NCI-H460 (cell line): ENCODE measurements at places on chromosomes 7 and 10.

GRCh38 chr7:74103219-74103772 is 19.7 kb downstream of the LIMK1 start:
- DNase-seq: no peak

DNA sequence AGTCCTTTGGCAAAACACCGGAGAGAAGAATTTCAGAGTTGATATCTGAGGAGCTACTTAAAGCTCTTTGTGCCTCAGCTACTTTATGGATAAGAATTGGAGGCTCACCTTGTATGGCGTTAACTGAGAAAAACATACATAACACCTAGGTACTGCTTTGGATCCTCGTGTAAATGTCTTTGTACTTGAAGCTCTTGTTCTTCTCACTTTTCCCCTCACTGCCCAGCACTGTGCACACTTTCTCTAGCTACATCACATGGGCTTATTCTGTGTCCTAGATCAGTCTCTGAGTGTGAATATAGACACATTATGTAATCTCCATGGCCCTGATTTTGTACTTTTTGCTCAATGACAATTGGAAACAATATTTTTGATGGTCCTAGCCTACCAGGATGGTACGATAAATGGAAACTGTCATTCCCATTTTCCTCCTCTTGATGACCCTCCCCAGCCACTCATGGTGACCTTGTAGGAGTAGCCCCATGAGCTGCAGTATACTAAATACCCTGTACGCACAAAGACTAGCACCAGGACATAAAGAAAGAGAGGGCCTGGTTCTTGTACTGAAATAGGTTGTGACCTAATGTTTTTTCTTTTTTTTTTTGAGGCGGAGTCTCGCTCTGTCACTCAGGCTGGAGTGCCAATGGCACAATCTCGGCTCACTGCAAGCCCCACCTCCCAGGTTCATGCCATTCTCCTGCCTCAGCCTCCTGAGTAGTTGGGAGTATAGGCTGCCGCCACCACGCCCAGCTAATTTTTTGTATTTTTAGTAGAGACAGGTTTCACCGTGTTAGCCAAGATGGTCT is 22.1 kb downstream of the STAMBPL1 start:
- no peak for DNase-seq

DNA sequence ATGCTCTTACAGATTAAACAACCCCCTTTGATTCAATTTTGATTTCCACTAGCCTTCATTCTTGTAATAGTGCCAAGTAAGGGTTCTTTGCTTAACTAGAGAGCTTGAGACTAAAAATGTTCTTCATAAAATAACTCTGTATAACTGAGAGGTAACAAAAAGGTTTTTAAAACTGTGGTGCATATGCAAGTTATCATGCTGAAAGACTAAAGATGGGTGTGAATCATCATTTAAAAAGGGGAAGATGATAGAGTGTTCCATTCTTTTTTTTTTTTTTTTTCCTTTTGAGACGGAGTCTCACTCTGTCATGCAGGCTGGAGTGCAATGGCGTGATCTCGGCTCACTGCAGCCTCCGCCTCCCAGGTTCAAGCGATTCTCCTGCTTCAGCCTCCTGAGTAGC is 11.1 kb downstream of the MDFIC start:
- no peak for DNase-seq

GRCh38 chr7:22725585-22725984 is 1.4 kb upstream of the IL6 start:
- DNase-seq: no peak

- no peak for DNase-seq
Observed at GRCh38 chr7:152854386-152854785, 94.8 kb downstream of the ACTR3B start.

DNA sequence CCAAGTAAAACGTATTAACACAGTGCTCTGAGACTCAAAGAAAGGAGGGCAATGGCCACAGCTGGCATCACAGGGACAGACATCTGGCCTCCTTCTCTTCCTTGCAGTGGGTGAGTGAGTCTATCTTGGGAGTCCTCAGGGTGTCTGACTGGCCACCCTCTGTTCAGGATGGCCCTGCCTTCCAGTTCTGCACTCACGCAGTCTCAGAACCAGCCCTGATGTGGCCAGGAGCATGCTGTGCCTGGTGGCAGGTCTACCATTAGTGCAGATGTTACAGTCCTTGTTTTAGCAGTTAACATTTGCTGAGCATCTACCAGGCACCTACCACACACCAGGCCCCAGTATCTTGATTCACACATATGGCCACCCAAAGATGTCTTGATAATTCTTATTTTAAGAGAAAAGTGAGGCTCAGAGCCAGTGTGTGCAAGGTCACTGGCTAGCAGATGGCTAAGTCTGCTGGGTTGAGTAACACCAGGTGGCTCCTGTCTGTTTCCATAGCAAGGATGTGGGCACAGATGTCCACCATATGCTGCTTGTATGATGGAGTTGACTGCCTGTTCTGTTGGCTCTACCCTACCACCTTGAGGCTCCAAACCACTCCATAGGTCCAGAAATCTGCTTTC is 23.2 kb upstream of the ARHGAP22 start:
- no peak for DNase-seq

- no peak for DNase-seq
Observed at GRCh38 chr10:8331387-8331786, 276.9 kb downstream of the GATA3 start.

DNA sequence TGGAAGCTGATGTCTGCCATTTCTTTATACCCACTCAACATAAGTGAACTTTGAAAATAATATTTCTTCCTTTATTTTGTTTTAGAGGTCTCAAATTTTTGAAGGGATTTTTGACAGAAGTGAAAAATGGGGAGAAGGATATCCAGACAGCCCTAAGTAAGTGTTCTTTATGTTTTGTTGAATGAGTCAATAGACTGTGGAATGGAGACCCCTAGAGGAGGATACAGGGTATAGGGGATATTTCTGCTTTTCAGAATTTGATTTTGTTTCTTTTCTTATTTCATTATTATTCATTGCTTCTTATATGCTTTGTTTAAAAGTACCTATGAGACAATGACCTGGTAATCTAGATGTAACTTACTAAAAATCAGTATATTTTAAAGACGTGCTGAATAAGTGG is 34.4 kb downstream of the PLEKHA8 start:
- peak; percentile 20 for DNase-seq

GRCh38 chr7:158672975-158673374 is 31.6 kb downstream of the NCAPG2 start:
- no peak for DNase-seq

DNA sequence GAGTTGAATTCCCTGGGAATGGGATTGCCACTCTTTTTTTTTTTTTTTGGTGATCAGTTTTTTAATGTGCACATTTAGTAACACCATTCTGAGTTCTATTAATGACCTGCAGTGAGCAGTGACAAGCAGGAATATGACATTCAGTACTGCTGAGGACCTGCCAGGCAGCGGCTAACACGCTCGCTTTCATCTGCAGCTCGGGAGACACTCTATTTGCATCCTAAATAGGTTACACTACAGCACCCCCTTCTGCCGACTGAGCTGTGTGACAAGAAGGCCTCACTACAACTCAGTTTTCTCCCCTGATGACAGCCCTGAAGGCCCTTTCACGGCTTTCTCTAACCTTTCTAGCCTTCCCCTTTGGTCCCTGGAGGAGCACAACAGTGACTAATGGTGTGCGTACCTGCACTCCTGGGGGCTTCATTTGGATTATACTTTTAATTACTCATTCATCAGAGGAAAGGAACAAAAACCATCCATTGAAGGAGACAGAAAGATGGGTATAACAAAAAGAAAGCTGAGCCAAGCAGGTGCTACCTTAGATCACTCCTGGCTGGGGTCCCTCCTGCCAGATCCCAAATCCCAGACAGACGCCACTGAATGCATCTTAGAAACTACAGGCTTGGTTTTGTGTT is 872.4 kb downstream of the LRMDA start:
- peak; percentile 49 for DNase-seq

DNA sequence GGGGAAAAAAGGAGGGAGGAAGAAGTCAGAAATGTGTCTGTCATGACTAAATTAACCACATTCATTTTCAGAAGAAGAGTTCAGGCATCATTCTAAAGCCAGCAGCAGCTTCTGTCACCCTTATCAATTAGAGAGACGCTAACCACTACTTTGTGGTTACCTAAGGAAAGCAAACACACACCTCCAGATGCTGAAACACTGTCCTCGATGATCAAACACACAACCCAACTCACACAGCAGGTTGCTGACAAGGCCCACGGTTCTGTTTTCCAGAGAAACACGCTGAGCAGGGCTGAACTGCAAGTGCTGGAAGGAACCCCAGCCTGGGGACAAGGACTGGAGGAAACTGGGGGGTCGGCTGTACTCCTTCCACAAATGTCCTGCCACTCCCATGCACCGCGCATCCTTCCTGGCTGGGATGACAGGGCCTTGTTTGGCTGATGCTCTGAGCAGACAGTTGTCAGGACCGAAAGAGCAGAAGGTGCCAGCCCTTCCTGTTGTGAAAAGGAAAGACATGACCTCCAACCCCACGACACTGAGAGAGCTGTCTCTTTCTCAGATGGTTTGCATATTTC is 36.6 kb downstream of the PRKCQ start:
- no peak for DNase-seq

DNA sequence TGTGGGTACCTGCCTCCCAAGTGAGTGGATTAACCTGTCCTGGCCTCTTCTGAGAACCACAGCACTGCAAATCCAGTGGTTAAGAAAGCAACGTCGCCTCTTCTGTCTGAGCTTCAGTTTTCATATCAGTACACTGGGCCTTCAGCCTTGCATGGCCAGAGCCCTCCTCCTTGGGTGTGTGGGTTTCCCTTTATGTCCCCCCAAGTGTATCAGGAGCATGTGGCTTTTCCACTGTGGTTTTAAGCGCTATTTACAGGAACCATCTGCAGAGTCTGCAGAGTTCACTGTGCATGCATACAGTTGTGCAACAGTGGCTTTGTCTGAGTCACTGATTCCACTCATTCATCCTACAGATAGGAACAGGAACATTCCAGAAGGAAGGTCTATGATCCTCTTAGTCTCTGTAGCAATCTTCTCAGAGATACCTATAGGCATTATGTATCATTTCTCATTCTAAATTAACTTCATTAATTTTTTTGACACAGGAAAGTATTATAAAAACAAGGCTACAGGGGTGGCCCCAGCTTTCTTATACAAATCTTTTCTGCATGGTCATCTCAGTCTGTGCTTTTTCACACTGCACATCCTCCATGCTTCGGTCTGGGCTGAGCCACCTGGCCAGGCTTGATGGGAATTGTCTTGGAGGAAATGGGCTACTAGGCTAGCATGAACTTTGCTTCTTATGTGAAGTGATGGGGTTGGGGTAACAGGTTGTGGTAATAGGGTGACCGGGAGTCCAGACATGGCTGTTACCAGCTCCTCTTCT is 17.1 kb downstream of the MBL2 start:
- no peak for DNase-seq

DNA sequence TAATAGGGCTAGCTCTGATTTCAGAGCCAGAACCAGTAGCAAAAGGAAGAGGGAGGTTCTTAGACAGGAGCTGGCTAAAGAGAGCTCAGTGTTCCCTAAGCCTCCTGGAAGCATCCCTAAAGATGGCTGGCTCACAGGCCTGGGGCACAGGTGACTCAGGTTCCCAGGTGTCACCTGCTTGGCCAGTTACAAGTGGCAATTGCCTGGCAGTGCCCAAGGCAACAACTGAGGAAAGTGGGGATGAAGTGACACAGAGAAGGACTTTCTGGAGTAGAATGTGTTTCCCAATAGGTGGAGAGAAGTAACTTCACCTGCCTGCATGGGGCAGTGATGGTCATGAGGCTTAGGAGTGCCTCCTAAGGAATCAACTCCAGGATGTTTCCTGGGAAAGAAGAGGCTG is 66.5 kb upstream of the EEPD1 start:
- no peak for DNase-seq

DNA sequence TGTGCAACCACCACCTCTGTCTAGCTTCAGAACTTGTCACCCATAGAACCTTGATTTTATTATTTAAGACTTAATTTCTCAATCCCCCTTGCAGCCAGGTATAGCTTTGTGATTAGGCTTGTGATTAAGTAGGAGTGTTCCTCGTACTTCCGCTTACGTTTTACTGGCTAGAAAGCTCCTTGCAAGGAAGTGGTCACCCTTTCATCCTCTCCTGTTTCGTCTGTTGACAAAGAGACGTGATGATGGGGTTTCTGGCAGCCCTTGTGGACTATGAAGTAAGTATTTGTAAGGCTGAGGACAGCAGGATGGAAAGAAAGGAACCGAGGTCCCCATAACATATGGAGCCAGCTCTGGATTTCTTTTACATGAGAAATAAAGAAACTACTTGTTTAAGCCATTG is 86.5 kb upstream of the KDM7A start:
- DNase-seq: no peak

DNA sequence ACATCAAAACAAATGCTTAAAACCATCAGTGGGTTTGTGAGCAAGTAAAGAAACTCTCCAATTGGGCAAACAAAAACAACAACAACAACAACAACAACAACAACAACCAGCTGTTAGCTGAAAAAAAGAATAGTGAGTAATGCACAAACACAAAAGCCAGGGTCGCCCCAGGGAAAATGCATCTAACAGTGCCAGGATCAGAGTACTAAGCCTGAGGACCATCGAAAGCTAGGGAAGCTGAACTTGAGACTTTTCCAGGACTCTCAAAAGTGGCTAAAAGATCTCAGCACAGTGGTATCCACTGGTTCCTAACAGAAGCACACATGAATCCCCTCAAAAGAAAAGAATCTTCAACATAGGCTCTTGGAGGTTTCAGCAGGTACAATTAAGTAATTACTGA is 83.3 kb downstream of the CPXM2 start:
- DNase-seq: no peak

DNA sequence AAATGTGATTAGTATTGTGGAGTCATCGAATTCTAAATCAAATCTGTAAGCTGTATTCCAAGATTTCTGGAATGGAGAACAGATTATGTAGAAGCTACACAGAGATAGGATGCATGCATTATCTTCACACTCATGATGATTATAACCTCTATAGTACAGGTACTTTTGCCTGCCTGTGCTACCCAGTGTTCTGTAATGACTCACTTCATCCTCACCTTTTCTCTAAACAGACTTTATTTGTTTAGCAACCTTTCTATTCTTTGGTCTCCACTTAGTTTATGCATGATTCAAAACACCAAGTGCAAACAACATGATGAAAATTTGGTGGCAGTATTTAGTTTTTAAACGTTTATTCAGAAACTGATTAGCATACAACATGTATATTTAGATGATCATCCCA is 68.4 kb upstream of the PRPS1L1 start:
- DNase-seq: no peak

DNA sequence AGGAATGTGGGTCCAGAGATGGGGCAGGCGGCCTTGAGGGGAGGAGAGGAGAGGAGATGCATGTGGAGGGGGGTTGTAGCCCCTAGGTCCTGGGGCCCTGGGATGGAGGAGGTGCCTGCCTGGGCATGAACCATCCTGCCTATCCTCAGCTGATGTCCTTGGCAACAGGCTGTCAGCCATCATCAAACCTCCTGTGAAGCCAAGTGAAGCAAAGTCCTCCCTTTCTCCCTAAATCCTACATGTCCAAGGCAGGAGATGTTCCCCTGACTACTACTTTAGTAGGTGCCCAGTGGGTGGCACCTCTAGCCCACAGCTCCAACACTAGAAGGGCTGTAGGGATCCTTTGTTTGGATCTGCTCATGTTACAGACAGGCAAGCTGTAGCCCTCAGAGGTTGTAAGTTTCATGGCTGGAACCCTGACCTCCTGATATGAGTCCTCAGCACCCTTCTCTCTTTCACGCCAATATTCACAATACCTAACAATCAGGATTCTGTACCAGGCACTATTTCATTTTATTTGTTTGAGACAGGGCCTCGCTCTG is 66.6 kb upstream of the SYPL1 start:
- peak; percentile 70 for DNase-seq

GRCh38 chr7:134702366-134703240 is 56.0 kb downstream of the BPGM start:
- DNase-seq: no peak
